ENCODE measurements at places on chromosomes 7 and 10.

DNA sequence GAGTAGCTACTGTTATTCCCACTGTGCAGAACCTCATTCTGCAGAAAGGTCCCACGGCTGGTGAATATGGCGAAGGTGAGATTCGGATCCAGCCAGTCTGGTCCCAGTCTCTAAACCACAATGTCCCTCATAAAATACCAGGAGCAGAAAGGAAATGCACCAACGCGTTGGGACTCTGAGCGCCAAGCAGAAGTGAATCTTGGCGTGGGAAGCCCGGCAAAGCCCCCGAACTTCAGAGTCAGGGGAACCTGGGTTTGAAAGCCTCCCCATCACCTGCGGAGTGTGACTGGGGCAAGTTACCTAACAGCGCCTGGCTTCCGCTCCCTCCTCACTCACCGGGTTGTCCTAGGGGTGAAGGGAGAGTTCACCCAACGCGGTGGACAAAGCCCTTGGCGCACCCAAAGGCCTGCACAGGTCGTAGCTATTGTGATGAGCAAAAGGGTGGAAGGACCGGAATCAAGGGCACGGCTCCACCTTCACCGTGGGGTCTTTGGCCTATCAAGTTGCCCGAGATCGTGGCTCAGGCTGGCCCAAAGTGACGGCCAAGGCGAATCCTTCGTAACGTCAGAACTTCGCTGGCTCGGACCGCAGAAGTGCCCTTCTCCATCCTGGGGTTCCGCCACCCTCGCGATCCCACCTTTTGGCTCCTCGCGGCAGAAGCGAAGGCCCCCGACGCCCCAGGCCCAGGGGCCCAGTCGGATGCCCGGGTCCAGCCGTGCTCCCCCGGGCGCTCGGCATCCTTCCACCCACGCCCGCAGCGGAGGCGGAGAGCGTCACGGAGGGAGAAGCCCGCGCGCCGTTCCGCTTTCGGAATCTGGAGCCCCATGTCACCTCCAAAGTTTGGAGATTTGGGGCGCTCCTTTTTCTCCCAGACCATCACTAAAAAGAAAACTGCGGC, 811 bp downstream of the RGS10 start:
- no peak for DNase-seq

DNA sequence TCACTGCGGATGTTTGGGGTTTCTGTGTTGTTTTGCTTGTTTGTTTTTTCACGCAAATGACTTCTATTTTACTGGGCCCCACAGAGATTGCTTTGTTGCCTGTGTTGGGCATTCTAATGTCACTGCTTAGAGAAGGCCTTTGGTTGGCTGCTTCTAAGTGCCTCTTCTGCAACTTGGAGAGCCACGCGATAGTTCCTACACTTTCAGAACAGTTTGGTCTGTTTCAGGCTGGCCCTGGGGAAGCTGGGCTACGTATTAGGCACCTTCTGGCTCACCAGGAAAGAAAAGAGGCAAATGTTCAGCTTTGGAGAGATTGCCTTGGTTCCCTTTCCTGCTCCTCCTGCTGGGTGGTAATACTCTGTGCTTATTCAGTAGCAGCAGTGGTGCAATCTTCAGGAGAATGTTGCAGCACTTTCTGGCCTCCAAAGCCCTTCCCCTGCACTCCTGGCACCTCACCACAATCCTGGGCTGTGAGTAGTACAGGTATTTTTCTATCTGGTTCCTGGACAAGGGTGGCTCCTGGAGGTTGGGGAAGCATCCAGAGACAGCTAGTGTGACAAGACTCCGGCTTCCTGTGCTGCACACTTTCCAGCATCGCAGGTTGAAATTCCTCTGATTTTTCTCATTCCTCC, 1.2 kb downstream of the ANTXRL start:
- DNase-seq, result no peak

DNA sequence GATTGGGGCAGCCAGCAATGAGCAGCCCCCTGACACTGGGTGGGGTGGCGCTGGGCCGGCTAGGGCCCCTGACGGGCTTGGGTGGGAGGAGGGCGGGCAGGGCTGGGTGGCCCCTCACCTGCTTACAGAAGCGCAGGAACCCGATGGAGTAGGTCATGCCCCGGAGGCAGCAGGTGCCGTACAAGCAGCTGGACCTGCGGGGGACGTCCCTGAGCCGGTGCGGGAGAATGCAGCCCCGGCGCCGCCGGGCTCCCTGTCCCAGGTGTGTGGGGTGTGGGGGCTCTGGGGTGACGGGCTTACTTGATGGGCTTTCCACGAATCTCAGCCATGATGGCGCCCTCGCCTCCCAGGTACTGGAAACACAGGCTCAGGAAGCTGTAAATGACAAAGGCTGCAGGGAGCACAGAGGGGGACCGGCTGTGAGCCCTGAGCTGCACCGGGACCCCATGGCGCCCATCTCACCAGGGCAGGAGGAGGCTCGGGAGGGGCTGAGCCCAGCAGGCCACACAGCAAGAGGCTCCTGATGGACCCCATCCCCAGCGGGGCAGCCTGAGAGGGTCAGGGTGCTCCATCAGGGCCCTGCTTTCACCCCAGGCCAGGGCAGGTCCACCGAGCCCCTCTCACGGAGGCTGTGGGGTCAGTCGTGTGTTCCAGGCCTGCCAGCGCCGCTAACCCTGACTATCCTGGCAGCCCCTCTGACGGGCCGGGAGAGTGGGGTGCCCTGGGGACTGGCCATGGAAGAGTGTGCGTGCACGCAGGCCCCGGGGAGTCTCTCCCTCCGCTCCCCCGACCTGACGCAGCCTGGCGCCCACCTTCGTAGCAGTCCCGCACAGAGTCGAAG, 5.8 kb downstream of the TMEM184A start:
- DNase-seq, result no peak

DNA sequence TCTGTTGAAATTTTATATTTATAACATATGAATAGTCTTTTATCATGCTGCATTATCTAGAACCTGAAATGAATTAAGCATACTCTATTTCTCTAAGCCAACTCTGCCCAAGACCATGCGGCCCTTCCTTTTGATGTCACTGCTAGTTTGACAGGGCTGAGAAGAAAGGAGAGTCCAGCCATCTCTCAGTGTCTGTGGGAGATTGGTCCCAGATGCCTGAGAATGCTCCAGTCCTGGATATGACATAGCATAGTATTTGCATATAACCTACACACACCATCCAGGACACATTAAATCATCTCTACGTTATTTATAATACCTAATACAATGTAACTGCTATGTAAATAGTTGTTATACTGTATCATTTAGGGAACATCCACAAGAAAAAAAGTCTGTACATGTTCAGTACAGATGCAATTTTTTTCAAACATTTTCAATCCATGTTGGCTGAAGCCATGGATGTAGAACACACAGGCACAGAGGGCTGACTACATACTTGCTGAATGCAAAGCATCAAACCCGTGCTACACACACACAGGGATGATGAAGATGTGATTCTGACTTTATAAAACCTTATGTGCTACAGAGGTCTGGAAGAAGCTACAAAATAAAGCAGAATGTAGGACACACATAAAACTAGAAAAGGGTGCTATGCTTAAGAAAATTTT, 315.4 kb downstream of the PARD3 start:
- DNase-seq, result no peak

GRCh38 chr10:18236756-18237155, 96.5 kb downstream of the CACNB2 start:
- no peak for DNase-seq

DNA sequence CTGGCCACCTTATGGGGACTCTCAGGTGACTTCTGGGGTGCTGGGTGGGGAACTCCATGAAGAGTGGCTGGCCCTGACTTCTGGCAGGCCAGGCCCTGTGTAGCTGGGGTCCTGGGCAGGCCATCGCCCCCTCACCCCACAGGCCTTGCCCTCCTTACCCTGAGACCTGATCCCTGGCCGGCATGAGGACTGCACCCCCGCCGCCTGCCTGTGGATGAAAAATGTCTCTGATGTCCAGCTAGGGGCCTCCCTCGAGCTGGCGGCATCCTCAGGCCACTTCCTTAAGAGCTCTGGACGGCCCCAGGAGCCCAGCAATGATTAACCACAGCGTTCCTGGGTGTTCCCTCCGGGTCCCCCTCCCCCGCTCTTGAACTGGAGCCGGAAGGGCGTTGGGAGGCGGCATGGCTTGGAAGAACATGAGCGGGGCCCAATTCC, 31.8 kb upstream of the SHH start:
- no peak for DNase-seq

DNA sequence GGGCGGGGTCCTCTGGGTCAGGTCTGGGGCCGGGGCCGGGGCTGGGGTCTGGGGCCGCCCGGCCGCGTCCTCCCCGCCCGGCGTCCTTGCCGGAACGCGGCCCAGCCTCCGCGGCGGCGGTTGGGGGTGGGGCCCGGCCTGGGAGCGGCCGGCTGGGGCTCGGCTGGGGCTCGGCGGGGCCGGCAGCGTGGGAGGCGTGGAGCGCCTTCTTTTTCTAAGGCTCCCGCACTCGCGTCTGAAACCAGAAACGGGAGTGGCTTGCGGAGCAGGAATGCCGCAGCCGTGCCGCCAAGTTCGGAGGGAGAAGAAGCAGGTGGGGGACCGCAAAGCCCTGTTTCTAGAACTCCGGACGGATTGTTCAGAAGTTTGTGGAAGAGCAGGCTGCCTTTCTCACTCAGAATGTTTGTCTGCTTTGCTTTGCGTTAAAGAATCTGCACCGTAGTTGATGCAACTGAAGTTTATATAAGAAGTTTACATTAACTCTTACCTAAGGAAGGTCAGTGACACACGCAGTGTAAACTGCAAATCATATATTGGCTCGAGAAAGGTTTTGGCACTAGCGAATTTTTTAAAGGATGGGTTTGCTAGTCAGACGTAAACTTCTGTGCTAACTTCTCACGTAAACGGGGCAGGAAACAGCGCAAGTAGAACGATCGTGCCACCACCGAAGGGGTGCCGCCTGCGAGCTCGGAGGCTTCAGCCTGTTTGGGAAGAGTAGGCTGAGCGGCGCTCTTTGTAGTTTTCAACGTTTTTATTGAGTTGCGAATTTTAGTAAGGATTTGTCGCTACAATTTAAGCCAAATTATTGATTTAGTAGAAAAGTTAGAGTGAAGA, 729 bp downstream of the DNAJB6 start:
- DNase-seq, result peak; percentile 48

GRCh38 chr7:149284343-149284742, 22.3 kb downstream of the ZNF783 start:
- DNase-seq, result peak; percentile 58

DNA sequence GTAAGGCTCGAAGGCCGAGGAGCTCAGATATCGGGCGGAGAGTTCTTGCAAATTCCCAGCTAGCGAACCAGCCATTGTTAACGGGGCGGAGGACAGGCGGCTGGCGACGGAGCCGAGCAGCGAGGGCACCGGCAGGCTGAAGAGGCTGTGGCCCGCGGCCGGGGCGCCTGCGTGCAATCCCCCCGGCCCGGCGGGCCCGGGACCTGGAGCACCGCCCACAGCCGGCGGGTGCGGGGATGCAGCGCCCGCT, 4.1 kb downstream of the VAX1 start:
- no peak for DNase-seq

- DNase-seq, result no peak
These were observed 12.7 kb downstream of the FZD1 start for GRCh38 chr7:91276909-91277308.

DNA sequence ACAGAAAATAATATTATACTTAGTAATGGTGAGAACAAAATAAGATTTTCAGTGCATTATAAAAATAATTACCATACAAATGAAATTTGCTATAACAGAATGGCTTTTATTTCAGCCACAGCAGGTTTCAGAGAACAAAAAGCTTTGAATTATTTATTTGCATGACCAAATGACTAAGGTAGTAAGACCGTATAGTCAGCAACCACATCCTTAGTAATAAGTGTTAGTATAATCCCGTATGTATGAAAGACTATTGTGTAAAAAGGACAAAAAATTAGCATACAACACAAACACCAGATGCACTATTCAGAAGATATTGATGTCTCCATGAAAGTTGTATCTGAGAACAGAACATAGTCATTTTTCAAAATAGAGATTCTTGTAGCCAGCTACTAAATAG, 12.2 kb downstream of the PDZD8 start:
- no peak for DNase-seq

DNA sequence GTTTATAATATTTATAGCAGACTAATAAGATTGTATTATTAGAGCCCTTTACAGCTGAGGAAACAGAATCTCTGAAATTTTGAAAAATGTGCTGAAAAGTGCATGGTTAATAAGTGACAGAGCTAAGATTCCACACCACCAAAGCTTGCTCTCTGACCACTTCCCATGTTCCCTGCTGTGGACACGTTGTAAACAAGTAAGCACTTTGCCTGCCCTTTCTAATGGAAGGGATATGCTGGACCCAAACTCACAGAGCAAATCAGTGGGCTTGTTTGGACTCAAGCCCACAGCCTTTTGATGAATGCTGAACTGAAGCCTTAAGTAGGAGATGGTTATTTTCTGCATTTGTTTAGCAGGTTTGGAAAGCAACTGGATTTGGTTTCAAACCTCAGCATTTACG, 214.0 kb upstream of the TMEM72 start:
- DNase-seq, result no peak

DNA sequence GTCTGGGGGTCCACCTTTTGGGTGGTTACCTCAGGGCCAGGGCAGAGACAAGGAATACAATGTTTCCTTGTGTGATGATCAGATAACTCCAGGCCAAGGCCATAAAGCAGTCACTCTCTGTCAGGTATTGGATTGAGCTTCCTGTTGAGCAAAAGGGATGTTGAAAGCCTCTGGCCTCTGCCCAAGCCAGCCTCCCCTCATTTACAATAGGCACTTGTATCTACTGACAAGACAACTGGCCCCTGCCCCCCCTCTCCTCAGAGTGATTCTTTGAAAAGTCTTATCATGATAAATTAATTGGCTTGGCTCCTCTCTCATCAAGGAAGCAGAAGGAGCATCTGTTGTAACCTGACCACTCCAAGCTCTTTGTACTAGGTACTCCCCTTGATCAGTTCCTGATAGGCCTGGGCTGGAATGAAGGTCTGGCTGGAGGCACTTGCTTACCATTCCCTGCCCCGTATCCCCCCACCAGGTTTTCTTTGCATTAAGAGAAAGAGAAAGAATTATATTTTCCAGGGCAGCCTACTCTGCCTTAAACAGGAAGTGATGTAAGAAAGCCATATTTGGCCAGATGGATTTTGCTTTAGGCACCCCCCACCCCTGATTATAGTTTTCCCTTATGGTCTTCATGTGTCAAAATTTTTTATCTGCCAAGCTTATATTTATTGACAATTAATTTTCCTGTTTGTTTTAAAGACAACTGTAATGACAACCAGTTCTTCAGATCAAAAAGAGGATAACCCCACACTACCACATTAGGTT, 42.1 kb upstream of the HPS1 start:
- no peak for DNase-seq

GRCh38 chr7:132784406-132784805, 208.1 kb upstream of the PLXNA4 start:
- DNase-seq, result no peak
